Natural killer cell (primary cell): ENCODE measurements at places on chromosomes 7 and 10. TPM values are rescaled to one million over a fixed set of nuclear protein-coding genes. Genes with fewer than 3 reads are reported as not detected.

KLLN gene
- 0.68 TPM for total RNA-seq

DNA sequence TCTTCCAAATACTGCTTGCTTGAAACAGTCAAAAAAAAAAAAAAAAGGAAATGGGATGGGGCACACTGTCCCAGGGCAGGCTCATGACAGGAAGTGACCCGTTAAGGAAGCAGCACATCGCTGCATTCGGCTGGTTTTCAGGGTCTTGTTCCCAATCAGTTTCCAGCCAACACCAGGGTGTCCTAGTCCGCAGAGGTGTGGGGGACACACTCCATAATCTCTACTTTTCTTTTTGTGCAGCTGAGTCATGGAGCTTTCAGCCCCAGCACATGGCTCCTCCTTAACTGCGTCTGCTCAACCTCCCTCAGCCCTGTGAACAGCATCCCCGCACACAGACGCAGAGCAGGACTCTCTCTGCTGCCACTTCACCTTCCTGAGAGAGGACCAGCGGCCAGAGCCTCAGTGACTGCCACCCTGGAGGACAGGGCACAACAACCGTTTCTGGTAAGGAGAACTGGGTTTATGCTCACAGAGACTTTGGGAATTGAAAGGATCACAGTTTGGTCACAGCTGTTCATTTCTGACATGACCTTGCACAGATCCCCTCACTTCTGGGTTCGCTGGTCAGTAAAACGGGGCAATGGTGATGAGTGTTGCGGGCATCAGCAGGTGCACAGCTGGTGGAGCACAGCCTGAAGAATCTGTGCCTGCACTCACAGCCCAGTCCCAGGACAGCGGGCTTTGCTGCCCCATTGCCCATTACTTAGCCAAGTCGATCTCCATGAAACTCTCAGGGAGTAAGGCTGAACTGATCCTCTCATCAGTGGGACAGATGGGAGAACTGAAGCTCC, at the start of gene GIMAP5:
TSS of gene GIMAP5 (plus strand) at position 154 of the 791 bp plus-strand sequence. CDS start 3,467 bp downstream, outside the sequence.
- DNase-seq = peak; percentile 71

GRCh38 chr7:158830211-158830723, 958 bp upstream of the ESYT2 start:
- DNase-seq = no peak

GRCh38 chr7:81339946-81340345, 421.1 kb upstream of the SEMA3C start:
- DNase-seq = no peak

GRCh38 chr10:15200626-15201025, 32.1 kb upstream of the NMT2 start:
- DNase-seq = no peak

- DNase-seq = no peak
Measured at GRCh38 chr7:29400437-29400836, 163.2 kb upstream of the PRR15 start.
